NCI-H1930 (cell line): ENCODE measurements at places on chromosomes 16 and 17.

DNA sequence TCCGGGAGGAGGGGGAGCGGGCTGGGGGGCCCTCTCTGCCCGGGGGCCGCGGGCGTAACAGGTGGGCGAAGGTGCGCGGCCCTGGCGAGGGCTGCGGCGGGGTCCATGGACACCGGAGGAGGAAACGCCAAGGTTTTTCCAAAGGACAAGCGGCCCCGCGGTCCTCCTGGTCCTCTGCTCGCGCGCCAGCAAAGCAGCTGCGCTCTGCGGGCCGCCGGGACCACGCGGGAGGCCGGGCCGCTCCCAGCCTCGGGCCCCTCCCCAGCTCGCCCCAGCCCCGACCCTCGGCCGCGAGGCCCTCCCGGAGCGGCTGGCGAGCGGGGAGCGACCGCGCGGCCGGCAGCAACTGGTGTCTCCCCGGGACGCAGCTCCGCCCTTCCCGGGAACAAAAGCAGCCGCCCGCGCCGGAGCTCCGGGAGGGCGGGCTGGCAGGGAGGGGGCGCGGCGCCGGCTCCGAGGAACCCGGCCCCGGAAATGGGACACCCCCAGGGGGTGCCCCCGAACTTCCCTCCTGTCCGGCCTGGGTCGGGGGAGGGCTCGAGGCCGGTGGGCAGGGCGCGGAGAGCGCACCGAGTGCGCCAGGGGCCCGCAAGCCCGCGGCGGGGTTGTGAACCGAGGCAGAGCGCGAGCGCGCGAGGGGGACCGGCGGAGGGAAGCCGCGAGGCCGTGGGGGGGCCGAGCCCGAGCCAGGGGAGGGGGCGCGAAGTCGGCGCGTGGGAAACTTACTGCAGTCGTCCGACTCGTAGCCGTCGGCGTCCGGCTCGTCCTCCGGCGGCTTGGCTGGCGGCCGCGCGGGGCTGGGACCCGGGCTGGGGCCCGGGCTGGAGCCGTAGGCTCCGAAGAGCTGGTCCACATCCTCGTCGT is 837 bp downstream of the DOC2B start:
- no peak for DNase-seq

DNA sequence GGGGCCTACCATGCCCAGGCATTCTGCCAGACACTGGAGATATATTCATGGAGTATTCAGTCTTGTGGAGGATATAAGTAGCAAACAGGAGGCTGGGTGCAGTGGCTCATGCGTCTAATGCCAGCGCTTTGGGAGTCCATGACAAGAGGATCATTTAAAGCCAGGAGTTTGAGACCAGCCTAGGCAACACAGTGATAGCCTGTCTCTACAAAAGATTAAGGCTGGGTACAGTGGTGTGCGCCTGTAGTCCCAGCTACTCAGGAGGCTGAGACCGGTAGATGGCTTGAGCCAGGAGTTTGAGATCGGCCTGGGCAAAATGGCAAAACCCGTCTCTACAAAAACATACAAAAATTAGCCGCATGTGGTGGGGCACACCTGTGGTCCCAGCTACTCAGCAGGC is 37.7 kb upstream of the CDH3 start:
- no peak for DNase-seq

- no peak for DNase-seq
Observed at GRCh38 chr17:511833-512251, 159.2 kb upstream of the RPH3AL start.

DNA sequence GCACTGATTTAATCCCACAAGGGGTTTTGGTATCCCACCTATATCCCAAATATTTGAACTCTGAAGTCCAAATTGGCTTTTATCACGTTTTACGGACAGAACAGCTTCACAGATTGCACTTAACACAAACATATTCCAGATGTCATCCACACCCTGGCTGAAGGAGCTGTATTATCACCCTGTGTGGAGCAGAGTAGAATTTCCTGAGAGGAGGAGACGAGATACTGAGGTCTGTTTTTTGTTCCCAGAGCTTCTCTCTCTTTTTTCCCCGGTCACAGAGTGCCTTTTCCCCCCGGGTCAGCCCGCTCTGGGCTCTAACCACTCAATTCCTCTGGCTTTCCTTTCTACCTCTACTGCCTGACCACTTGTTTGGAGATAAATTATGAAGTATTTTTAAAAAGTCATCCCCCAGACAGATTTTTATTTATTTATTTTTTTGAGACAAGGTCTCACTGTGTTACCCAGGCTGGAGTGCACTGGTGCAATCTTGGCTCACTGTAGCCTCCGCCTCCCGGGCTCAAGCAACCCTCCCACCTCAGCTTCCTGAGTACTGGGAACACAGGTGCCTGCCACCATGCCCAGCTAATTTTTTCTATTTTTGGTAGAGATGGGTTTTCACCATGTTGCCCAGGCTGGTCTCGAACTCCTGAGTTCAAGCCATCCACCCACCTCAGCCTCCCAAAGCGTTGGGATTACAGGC is 30.7 kb downstream of the DNAH2 start:
- DNase-seq = no peak

- no peak for DNase-seq
Observed at GRCh38 chr16:78992001-78992400, 608.5 kb downstream of the MAF start.

GRCh38 chr17:247767-248166 is 66.3 kb upstream of the DOC2B start:
- no peak for DNase-seq

GRCh38 chr17:81003711-81004475 is 12.3 kb downstream of the CHMP6 start:
- DNase-seq = no peak

- DNase-seq = no peak
Observed at GRCh38 chr16:73172973-73173709, 125.2 kb upstream of the ZFHX3 start.

- no peak for DNase-seq
Observed at GRCh38 chr17:33623841-33624240, 330.7 kb upstream of the ASIC2 start.

- DNase-seq = no peak
Observed at GRCh38 chr16:3509470-3509928, 8.7 kb downstream of the CLUAP1 start.

- DNase-seq = no peak
Observed at GRCh38 chr17:233473-233941, 52.1 kb upstream of the DOC2B start.

GRCh38 chr16:47829850-47830600 is 325.8 kb downstream of the ABCC12 start:
- no peak for DNase-seq
